ENCODE measurements at places on chromosomes 16 and 17.

DNA sequence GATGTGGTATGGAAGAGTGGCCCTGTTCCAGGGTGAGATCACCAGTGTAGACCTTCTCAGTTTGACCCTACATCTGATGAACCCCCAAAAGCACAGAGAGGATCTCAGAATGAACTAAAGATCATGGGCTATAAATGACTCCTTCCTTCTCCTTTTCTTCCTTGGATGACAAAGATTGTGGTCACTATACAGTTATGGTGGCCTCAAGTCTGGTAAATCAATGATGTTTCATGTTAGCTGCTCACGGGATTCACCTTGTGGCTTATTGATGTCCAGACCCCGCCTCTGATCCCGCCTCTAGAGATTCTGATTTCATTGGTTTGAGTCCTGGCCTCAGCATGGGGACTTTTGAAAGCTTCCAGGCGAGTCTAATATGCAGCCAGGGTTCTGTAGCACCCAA is 112.2 kb downstream of the PITPNC1 start:
- no peak for DNase-seq

DNA sequence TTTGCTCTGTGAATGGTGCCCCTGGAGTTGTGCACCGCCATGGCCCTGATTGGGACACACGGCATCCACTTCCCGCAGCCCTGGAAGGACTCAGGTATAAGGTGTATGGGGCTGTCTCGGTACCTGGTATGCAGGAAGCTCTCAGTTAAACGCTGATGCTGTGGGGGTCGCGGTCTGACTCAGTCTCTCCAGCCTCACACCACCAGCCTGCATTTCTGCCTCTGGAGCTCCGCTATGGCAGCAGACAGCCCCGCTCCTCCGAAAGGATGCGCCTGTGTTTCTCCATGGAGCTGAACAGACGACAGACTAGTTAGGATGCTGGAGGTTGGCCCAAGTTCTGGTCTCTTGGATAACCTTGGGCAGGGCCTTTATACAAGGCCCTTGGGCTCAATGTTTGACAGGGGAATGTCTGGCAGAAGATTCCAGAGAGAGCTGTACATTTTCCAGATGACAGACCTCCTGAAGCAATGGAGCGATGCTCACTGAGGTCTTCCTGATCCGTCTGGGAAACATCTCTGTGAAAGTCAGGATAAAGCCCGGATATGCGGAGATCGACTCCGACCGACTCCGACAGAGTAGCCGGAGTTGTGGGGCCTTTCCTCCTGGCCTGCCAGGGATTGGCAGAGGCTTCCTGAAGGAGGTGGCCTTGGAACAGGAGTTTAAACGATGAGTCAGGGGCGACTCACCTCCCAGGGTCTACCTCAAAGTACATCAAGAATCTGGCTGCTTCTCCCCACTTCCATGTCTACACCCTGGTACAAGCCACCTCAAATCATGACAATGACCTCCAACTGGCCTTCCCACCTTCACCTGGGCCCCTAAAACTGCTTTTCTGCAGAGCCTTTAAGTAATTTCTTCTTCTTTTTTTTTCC is 21.9 kb upstream of the BCAR1 start:
- DNase-seq = no peak

DNA sequence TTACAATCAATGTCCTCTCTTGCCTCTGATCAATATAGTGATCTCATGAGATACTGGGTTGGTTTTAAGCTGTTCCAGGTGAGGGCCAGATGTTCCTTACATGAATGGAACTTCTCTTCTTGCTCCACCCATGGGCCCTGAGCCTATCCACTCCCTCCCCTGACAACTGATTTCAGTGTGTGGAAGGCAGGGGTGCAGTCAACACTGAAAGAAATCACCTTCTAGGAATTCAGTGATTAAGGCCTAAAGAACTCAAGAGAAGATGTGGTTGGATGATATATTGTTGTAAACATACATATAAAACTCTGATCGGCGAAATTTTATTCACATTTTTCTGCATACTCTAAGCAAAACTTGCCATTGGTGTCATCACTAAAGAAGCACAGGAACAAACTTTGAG is 6.7 kb upstream of the GOSR2 start:
- no peak for DNase-seq

- no peak for DNase-seq
Observed at GRCh38 chr17:77144227-77144626, 3.5 kb downstream of the SEC14L1 start.

DNA sequence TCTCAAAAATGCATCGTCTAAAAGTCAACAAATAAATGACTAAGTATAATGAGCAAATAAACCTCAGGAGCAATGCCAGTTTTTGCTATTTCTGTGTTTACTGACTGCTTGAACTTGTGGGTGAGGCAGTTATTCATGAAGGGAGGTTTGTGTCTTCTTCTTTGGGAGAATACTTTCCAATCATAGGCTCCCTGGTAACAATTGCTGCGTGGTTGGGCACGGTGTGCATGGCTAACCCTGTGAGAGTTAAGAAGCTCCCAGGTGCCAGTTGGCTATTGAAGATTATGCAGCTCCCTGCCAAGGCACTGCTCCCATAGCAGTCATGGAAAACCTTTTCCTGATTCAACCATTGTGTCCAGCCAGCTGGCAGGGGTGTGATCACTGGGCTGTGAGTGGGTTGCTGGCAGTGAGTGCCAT is 775.9 kb upstream of the GOT2 start:
- no peak for DNase-seq

- DNase-seq = no peak
Observed at GRCh38 chr16:66354034-66354909, 12.2 kb upstream of the CDH5 start.

- DNase-seq = no peak
Observed at GRCh38 chr17:68433211-68433610, 24.1 kb downstream of the WIPI1 start.

GRCh38 chr16:4383591-4384444 is 12.2 kb downstream of the VASN start:
- DNase-seq = no peak

DNA sequence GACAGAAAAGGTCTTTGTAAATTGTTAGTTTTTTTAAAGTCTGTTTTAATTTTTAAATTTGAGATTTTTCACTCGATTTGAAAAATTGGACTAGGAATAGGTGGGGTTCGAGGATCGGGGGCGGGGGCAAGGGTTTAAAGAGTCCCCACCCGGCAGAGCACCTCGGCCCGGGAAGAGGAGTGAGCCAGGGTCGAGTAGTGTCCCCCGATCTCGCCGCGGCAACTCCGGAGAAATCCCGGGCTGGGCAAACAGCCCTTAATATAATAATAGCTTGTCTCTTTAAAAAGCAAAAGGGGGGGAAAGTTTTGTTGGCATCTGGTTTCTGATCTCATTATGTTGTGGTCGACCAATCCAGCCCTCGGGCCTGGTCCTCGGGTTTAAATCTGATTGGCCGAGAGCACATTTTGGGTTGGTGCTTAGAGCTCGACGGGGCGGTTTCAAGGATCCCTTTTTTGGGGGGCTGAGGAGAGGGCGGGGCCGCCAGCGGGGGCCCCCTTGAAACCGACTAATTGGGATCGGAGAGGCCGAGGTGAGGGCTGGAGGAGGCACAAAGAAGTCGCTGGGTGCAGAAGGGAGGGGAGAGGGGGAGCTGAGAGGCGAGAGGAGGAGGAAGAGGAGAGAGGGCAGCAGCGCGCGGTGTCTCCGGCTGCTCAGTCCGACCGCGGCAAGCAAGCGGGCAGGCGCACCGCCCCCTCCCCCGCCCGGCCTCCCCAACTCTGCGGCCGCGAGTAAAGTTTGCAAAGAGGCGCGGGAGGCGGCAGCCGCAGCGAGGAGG is at the start of gene FZD2:
Gene FZD2 (plus strand): TSS at position 653 of the 775 bp plus-strand sequence. CDS start 205 bp downstream, outside the sequence.
- peak; percentile 91 for DNase-seq

DNA sequence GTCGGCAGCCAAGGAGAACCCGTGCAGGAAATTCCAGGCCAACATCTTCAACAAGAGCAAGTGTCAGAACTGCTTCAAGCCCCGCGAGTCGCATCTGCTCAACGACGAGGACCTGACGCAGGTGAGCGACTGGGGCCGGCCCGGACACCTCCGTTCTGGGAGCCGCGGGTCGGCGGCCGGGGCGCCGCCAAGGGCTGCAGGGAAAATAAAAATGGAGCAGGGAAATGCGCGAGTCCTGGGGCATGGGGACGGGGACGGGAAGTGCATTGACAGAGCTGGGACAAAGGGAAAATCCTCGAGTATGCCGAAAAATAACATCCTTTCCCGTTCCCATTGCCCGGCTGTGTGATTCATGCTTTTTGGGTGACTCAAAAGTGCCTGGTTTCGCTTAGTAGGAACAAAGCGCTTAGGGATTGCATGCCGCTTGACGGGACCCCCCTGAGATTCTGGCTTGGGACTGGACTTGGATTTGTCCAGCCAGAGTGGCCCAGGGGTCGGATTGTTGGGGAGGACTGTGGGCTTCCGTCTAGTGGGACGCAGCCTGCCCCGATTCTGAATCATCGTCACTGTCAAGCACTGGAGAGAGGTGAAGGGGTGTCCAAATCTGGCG is 699 bp downstream of the MPRIP start:
- no peak for DNase-seq

- no peak for DNase-seq
Observed at GRCh38 chr16:67054901-67055300, 26.0 kb downstream of the CBFB start.

GRCh38 chr16:53770641-53771040 is 66.7 kb downstream of the FTO start:
- no peak for DNase-seq

DNA sequence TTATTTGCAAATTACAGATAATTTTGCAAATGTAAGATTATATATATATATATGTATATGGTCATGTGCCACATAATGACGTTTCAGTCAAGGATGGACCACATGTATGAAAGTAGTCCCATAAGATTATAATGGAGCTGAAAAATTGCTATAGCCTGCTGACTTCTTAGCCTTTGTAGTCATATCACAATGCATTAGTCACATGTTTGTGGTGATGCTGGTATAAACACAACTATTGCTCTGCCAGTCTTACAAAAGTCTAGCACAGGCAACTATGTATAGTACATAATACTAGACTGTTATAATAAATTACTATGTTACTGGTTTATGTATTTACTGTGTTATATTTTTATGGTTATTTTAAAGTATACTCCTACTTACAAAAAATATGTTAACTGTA is 444.3 kb downstream of the KCNJ2 start:
- no peak for DNase-seq

DNA sequence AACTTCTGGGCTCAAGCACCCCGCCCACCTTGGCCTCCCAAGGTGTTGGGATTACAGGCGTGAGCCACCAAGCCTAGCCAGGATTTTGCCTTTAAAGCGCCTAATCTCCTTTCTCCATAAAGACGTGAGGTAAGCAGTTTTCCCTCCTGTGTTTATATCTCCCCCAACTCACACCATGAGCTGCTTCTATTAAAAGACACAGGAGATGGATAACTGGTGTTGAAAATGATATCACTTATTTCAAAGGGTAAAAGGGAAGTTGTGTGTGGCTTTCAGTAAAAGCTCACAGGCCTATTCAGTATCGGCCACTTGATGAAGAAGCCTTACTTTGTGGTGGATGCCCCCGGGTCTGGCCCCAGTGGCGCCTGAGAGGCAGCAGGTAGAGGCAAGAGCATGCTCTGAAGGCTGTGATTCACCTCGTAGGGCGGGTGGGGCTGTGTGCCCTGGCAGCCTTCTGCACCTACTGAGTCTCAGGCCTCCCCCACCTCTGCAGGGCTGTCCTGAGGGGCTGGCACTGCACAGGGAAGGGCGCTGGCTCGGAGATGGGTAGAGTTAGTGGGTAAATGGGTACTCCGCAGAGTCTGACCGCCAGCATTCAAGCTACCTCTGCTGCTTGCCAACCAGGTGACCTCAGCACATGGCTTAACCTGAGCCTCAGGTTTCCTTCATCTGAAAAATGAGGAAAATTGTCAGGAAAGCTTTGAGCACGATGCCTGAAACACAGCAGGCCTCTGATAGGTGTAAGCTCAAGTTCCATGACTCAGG is 146.8 kb downstream of the CLEC16A start:
- no peak for DNase-seq

DNA sequence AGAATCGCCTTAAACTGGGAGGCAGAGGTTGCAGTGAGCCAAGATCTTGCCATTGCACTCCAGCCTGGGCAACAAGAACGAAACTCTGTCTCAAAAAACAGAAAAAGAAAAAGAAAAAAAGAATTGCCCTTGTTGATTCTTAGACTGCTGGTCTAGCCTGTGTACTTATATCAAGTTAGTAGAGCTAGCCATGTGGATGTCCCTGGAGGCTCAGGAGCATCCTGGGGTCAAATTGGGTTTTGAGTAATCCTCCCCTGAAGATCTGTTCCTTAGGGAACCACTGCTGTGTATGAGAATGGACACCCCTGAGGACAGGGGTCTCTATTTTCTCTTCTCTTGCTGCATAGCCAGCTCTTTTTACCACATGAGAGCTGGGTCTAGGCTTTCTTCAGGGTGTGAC is 21.5 kb downstream of the SLC7A6OS start:
- DNase-seq = no peak
